Activated CD4-positive, alpha-beta T cell treated with anti-CD3 and anti-CD28 coated beads, Interleukin-2, Interleukin-4, amounts not matched to agents 100 ng/mL and 50 ng/mL, durations not matched to agents 16 hours and 8 hours (primary cell): ENCODE measurements at places on chromosomes 6 and 20.

DNA sequence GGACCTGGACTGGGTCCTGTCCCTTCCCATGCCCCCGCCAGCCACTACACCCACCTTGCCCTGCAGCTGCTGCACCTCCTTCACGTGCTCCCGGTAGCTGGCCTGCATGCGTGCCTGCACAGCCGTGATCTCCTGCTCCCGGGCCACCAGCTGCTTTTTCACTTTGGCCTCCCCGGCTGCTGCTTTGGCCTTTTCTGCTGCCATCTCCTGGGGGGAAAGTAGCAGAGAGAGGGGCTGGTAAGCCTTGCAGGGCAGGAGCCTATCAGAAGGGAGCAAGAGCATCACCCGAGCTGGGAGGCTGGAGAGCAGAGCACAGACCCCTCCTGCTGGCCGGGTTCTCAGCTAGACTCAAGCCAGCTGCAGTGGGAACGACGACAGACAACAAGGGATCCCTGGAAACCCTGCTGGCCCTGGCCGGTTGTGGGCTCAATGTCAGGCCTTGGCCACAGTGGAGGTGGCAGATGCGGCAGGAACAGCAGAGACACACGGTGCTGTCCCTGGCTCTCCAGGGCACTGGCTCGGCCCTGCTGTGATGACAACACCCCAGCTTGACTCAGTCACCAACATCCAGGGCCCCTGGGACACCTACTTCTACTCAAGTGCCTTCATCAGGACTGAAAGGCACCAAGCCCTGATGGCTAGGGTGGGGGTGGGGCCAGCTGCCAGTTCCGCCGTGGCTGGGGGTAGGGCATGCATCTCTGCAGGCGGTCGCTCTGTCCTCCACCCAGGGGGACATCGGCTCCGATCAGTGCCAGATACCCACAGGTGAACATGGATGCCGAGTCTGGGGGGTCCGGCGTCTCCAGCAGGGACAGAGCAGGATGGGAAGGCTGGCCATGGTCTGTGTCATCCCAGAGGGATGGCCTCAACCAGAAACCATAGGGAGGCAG, 45.3 kb downstream of the RRBP1 start:
- no peak for DNase-seq

GRCh38 chr6:22940581-22941290, 371.4 kb downstream of the HDGFL1 start:
- DNase-seq, result no peak

GRCh38 chr6:11848852-11849731, 70.5 kb upstream of the ADTRP start:
- DNase-seq, result no peak

DNA sequence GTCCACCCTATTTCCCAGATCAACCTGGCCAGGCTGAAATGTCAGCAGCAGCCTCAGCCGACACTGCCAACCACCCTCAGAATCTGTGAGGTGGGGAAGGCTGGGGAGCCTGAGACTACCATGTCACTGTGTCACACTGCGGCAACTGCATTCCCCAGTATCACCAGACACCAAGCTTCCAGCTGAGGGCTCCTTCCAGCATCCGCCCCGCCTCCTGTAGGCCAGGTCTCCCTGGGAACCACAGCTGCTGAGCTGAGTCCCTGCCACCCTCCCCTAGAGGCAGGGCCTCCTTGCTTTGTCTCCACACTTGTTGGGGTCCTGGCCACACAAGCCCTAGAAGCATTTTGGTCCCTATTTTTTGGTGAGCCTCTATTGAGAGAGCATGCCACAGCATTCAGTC, 115.7 kb downstream of the UNC5CL start:
- no peak for DNase-seq

GRCh38 chr20:1804554-1804956, 90.7 kb upstream of the SIRPA start:
- no peak for DNase-seq

- DNase-seq, result no peak
Observed at GRCh38 chr20:14401479-14402138, 64.2 kb upstream of the FLRT3 start.

DNA sequence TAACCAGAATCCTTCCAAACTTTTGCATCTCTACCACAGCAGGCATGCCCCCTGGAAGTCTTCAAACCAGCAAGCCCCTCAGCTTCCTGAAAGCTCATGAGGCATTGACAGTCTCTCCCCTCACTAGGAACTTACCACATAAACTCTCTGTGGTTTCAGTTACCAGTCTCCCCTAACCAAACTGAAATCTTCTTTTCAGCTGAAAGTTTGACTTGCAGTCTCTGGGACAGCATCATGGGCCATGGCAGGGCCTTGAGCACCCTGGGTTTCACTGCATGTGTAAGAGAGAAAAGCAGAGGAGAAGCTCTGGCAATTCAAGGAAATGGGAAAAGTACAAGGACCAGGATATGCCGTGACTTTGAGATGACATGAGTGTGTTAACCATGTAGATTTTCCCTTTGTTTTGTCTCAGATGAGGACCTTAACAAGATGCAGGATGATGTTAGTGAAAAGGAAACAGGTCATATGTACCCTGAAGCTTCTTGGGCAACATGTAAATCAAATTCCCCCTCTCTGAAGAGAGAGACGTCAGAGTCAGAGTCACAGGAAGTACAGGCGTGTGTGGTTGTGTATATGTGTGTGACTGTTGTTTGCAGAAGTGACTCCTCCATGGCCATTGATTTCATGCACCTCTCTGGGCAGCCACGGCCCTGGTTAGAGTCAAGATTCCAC, 106.3 kb downstream of the TNFRSF21 start:
- no peak for DNase-seq

- DNase-seq, result no peak
Observed at GRCh38 chr6:150491811-150492172, 107.9 kb upstream of the PLEKHG1 start.

DNA sequence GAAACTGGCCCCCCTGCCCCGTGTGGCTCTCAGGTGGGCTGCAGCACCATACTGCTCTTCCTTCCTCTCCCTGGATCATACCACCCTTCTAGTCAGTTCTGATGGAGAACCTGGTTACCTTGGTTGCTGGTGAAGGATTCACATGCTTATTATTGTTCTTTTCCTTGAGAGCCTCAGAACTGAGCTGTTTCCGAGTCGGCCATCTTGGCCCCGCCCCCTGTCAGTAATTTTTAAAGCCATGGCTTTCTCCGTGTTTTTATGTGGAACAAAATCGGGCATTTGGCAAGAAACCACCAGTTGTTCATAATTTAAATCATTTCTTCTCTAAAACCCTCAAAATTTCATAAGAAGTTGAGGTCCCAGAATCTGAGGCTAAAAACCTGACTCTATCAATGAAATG, 493.8 kb downstream of the NKAIN2 start:
- no peak for DNase-seq

GRCh38 chr20:46388937-46389336, 17.5 kb downstream of the ELMO2 start:
- no peak for DNase-seq

- DNase-seq, result peak; percentile 69
Observed at GRCh38 chr20:44733341-44734069, 12.2 kb upstream of the KCNK15 start.

- DNase-seq, result no peak
Observed at GRCh38 chr20:37498066-37498665, 22.9 kb upstream of the NNAT start.

DNA sequence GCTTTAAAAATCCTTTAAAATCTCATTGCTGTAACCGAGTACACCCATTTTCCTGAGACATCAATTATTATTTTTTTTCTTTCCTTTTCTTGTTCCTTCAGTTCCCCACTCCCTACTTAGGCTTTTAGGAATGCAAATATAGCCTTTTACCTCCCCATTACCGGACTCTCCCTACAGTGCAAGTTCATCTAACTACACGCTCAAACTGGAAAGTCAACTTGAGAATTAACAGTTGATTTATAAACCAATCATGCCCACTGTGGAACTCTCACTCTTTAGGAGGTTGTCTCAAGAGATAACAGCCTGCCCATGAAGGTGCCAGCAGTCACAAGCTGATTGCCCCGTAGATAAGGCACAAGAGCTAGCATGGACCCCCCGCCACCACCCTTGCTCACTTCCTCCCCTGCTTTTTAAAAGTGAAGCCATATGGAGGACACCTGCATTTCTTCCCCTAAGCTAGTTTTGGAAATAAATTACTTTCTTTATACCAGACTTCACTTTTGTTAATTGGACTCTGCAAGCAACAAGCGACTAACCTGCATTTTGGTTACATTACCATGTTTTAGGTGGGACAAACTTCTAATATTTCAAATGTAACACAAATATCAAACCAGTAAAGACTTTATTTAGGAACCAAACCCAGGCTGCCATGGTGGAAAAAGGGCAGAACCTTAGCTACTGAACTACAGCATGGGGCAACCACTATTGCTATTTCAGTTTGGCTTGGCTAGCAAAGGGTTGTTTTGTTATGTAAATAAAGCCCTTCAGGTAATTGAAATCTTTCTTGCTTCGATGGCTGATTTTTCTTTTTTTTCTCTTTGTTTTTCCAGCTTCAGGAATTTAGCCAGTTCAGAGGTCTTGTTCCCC, 34.9 kb downstream of the UBD start:
- no peak for DNase-seq

- no peak for DNase-seq
Observed at GRCh38 chr6:72787391-72788031, 165.6 kb downstream of the KCNQ5 start.

- no peak for DNase-seq
Observed at GRCh38 chr6:157721426-157721825, 101.6 kb upstream of the SNX9 start.

GRCh38 chr20:36540551-36541211, 638 bp upstream of the MYL9 start:
- no peak for DNase-seq

DNA sequence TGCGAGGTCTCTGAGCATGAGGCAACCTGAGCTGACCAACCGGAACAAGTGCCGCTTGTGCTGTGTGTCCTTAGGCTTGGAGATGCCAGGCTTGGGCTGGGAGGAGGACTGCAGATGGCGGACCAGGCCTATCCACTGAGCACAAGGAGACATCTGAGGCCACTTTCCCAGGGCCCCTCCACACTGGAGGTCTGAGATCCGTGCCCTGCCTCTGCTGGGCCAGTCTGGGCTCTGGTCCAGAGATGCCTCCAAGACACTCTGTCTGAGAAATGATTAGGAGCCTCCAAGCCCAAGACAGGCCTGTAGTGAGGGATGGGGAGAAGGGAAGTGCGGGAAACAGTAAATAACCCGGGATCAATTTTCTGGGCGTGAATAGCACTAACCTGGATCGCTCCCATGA, 3.0 kb upstream of the MLN start:
- DNase-seq, result no peak

GRCh38 chr6:150336299-150336698, 32.5 kb upstream of the IYD start:
- peak; percentile 28 for DNase-seq

- no peak for DNase-seq
Observed at GRCh38 chr6:16824845-16825685, 63.8 kb upstream of the ATXN1 start.

GRCh38 chr6:81562169-81562568, 190.3 kb downstream of the TENT5A start:
- no peak for DNase-seq

- no peak for DNase-seq
Observed at GRCh38 chr6:28553986-28554881, 28.6 kb downstream of the GPX5 start.

- no peak for DNase-seq
Observed at GRCh38 chr6:31358302-31358701, 1.3 kb upstream of the HLA-B start.

DNA sequence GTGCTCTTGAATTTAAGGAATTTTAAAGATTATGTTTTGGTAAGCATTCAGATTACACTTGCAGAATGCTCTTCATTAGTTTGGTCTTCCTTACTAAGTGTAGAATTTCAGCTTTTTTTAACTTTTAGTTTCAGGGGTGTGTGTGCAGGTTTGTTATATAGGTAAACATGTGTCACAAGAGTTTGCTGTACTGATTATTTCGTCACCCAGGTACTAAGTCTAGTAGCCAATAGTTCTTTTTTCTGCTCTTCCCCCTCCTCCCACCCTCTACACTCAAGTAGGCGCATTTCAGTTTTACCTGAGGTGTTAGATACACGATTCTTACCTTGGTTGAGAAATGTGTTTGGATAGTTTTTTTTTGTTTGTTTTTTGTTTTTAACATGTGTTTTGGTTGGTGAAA, 68.3 kb downstream of the AFG1L start:
- no peak for DNase-seq

DNA sequence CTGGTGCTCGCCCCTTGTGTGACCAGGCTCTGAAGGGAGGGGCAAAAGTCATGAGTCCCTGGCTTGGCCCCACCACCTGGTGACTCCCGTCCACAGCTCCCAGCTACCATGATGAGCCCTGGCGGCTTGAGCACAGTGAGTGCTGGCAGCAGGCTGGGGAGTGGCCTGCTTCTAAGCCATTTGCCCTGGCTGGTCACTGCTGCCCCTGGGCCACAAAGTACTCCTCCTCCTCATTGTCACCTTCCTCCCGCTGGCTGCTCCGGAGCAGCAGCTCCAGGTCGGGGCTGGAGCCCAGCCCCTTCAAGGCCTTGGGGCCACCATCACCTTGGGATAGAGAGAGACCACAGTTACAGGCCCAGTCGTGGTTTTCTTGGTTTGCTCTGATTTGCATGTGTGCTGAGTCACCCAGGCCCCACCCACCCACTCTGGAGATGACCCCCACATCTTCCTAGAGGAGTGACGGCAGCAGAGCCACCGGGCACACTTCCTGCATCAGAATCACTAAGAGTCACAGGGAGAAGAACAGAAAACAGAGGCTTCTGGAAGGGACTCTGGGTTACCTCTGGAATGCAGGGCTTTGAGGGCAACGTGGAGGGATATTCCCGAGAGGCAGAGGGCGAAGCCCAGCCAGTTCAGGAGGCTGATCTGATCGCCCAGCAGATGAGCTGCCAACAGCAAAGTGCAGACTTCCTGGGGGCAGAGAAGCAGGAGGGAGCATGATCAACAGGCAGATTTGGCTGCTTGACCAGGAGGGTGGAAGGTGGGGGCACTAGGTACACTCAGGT, 42.1 kb upstream of the CDH22 start:
- peak; percentile 36 for DNase-seq

- DNase-seq, result no peak
Observed at GRCh38 chr6:3382326-3383279, 74.2 kb downstream of the SLC22A23 start.

DNA sequence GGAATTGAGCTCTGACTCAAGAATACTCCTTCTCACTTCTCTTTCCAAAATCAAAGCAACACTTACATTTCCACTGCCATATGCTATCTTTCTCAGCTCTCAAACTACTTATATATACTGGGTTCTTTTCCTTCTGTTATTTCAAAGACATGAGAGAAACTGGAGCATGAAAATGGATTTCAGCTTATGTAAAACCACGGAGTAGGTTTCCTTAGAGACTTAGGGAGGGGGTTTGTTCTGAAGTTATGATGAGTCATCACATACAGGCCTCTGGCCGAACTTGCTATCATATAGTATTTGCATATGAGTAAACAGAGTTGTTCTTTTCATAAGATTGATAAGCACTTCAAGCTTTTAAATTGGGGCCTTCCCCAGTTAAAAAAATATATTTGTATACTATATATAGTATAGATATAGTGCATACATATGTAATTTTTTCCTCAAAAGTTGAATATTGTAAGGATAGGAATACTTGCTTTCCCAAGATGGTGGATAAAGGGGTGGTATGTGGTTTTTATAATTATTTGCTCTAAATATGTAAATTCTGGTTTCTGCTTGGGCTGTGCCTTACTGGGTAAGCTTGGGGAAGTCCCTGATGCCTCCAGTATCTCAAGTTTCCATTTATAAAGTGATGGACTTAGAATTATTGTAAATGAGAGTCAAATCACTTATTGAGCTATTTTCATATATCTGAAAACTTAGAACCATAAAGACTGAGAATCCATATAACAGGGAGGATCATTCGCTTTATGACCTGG, 273.9 kb downstream of the RFPL4B start:
- no peak for DNase-seq

- DNase-seq, result no peak
Observed at GRCh38 chr6:129432738-129433137, 277.2 kb downstream of the ARHGAP18 start.

- DNase-seq, result no peak
Observed at GRCh38 chr6:57162516-57162915, 9.6 kb upstream of the BAG2 start.
